ENCODE measurements at places on chromosomes 2 and 18.

DNA sequence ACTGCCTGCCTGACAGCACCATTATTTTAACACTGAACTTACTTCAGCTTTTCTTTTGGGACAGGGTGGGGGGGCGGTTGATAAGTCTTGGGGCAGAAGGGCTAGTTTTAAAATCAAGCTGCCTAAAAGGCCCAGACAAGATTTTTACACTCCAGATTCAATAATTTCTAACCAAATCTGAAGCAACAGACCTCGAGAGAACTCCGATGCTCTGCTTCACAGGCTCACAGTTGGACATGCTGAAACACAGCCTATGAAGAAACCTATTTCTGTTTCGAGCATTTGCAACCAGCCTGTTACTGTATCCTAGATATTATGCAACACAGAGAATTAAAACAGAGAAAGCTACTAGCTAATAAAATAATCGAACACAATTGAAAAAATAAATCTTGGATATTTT, 1.3 kb upstream of the MYT1L start:
- DNase-seq: no peak

DNA sequence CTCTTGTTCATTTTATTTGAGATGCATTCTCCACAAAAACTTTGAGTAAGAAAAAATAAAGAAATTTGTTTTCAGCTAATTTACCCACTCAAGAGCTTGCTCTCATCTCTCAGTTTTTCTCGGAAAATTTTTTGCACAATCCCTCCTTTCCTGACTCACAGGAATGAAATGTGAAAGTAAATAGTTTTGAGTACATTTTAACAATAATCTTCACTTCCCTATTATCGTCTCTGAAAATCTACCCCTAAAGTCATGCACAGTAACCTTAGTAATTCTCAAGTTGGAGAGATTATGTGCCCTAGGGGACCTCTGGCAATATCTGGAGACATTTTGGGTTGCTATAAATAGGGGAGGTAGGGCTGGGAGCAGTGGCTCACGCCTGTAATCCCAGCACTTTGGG, 2.6 kb downstream of the CYB5A start:
- no peak for DNase-seq

DNA sequence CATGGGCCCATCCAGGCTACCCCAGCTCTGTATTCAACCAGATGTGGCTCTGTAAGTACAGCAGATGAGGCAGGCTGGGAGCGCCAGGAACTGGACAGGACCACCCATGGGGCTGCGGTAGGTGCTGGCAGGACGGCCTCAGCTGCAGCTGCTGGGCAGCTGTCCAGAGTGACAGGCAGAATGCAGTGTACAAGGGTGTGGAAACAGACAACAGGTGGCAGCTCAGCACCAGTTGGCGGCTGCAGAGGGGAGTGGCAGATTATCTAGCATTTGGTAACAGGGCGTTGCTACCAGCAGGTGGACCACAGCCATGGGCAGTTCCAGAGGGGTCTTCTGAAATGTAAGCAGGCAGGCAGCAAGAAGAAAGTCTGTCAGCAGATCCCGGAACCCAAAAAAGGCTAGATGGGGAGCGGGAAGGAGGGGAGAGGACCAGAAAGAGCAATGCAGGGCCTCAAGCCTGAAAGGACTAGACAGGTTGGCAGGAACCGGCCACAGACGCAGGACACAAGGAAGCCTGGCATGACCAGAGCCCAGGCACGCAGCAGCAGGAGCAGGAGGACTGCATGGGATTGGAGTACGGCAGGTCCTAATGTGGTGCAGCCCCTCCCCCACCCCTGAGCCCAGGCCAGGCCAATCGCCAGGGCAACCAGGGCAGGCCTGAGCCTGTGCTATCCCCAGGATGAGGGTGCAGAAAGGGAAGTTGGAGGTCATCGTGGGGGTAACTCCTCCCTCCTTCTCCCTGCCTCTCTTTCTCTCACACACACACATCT, 24.7 kb downstream of the PKDCC start:
- no peak for DNase-seq

GRCh38 chr18:23433360-23433759, 19.7 kb upstream of the RIOK3 start:
- no peak for DNase-seq

DNA sequence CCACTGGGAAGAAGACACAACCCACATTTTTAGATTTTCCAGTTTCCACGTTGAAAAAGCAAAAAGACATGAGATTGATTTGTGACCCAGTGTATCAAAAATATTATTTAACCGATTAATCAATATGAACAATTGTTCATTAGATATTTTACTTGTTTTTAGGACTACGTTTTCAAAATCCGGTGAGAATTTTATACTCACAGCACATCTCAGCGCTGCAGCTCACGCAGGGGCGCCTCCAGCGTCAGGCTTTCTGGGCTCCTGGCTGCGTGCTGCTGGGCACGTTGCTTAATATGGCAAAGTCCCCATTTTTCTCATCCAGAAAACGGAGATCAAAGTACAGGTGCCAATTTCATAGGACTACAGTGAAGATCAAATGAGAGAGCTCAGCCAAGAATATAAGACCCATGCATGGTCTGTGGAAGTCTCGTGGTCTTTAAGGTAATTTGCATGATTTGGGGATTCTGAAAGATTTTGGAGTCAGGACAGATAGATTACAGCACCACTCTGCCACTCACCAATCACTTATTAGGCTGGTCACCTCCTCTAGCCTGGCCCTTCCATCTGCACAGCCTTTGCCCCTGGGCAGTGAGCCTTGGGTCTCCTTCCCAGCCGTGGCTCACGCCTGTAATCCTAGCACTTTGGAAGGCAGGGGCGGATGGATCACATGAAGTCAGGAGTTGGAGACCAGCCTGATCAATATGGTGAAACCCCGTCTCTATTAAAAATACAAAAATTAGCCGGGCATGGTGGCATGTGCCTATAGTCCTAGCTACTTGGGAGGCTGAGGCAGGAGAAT, 36.2 kb downstream of the PTPN18 start:
- no peak for DNase-seq

DNA sequence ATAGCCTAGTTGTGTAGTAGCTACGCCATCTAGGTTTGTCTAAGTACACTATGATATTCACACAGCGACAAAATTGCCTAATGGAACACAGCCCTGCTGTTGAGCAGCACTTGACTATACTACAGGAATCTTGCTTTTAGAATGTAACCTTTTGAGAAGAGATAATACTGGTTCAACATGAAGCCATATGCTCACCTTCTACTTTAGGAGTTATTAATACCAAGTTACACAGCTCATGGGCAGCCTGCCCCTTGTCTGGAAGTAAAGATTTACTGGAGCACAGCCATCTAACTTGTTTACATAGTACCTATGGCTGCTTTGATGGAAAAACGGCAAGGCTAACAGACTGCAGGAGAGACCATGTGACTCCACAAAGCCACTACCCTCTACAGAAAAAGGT, 174.8 kb downstream of the DYM start:
- DNase-seq: no peak

DNA sequence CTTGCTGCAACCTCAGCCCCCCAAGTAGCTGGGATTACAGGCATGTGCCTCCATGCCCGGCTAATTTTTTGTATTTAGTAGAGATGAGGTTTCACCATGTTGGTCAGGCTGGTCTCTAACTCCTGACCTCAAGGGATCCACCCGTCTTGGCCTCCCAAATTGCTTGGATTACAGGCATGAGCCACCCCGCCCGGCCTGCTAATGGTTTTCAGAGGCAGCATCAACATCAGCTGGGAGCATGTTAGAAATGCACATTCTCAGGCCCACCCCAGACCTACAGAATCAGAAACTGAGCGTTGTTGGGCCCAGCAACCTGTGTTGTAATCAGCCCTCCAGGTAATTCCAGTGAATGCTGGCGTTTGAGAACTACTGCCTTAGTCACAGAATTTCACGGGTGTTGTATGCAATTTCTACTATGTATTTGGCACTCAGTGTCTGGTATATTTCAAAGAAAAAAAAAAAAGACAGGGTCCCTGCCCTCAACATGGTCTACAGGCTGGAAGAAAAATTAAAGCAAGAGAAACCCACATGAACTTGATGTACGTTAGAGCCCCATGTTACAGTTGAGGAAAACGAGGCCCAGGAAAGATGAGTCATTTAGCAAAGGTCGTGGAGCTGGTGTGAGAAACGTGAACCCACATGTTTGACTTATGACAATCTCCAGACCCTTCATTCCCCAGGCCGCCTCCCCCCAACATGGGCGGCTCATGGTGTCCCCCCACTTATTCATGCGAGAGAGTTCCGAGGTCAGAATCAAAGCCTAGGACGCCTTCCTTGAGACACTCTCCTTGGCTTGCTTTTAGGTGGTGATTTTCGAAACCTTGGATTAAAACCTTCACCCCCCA, 35.3 kb downstream of the SH3BP4 start:
- no peak for DNase-seq

- no peak for DNase-seq
Observed at GRCh38 chr2:130807659-130808385, 28.9 kb upstream of the ARHGEF4 start.

- no peak for DNase-seq
Observed at GRCh38 chr18:61948846-61949438, 56.1 kb upstream of the RNF152 start.

Measured in naive thymus-derived CD8-positive, alpha-beta T cell (primary cell).